Stimulated activated CD4-positive, alpha-beta T cell treated with anti-CD3 and anti-CD28 coated beads, Interleukin-4, amount 100 ng/mL, for 1 hour (primary cell): ENCODE measurements at places on chromosomes 5 and 9.
A peak's percentile ranks its signal among the peaks of the same experiment; 100 is the strongest.

DNA sequence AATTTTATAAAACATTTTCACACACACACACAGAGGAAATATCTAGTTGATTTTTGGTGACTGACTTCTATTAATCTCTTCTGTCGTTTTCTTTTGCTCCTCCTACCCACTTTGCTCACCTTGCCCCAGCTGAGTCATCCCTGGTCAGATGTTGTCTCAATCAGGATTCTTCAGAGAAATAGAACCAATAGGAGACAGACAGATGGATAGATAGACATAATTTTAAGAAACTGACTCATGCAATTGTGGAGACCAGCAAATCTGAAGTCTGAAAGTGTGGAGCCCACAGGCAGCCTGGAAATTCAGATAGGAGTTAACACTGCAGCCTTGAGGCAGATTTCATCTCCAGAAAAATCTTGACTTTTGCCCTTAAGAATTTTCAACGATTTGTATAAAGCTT is 37.0 kb upstream of the PIK3R1 start:
- no peak for DNase-seq

GRCh38 chr9:86337469-86338108 is 16.6 kb downstream of the TUT7 start:
- no peak for DNase-seq

- DNase-seq: peak; percentile 83
Observed at GRCh38 chr5:176573564-176574296, 24.6 kb downstream of the CDHR2 start.

DNA sequence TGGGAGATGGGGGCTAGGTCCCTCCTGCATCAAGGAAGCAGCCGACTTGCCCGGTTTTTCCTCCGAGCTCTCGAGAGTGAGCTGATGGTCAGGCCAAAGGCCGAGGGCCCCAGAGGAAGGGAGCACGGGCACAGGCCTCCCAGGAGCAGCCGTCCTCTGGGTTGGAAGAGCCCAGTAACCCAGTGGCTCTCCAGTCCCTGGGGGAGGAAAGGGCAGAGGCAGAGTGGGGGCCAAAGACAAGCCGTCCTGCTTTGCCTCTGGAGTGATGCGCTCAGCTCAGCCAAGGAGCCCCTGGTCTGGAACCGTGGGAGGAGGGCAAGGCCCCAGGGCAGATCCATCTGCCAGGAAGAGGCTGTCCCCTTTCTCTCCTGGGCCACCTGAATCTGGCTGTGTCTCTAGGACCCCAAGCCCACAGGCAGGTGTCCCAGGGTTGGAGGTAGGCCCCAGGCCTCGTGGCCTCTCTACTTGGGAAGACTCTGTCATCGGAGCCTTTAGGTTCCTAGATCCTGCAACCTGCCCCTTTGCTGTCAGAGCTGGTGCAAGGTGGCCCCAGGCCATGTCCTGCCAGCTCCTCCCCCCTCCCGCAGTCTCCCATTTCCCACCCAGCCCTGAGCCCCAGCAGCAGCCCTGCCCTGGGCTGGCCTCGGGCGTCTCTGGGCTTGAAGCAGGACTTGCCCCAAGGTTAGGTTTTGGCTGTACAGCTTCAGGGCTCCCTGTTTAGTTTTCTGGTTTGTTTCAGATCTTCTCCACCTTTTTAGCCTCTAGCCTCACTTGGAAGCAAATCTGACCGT is 224.1 kb downstream of the CACNA1B start:
- DNase-seq: no peak

DNA sequence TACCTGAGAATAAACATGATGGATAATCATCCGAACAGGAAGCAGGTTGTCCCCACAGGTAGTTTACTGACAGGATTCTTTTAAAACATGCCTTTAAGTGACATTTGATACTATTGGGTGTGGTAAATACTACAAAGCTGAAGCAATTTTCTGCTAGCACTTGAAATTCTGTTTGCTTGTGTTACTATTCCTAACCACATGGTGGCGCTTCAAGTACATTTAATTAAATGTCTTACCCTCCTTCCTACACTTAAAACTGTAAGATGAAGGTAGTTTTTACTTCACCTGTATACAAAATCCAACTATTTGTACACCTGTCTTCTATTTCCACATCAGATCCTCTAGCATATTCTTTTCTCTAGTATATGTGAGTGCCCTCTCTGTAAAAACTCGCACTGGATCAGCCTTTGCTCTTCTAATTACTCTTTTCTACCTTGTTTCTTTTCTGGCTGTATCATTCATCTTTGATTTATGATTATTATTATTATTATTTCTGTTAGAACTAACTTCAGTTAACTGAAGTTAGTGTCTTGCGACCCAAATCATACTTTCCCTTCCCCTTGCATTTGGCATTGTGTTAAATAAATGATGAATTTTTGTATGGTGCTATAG is 18.4 kb downstream of the SLC25A46 start:
- DNase-seq: no peak

DNA sequence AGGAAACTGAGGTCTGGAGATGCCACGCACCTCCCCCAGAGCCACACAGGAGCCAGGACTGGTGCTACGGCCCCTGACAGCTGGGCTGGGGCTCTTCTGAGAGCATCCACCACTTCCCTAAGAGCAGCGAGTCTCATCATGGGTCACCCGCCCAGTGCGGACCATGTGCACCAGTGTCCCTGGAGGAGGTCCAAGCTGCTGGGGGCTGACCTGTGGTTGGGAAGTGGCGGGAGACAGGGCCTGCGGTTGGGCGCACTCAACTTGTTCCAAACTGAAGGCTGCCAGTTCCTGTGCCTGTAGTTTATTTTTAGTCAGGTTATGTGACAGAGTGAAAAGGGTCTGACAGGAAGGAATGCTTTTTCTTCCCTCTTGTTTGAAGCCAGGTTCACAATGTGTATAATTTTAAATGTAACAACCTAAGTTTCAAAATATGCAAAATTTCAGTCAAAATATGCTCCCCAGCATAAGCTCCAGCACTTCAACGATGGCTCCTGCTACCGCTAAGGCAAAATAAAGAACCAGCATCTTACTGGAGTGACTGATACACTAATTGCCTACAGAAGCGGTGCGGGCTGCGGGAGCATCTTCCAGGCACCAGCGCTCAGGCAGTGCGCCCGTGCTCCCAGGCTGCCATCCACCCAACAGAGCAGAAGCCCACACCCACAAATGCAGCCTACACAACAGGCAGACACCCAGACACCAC is 14.8 kb downstream of the BARHL1 start:
- no peak for DNase-seq

DNA sequence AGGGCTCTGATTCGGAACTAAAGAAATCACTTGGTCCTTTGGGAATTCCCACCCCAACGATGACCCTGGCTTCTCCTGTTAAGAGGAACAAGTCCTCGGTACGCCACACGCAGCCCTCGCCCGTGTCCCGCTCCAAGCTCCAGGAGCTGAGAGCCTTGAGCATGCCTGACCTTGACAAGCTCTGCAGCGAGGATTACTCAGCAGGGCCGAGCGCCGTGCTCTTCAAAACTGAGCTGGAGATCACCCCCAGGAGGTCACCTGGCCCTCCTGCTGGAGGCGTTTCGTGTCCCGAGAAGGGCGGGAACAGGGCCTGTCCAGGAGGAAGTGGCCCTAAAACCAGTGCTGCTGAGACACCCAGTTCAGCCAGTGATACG is 83.4 kb downstream of the GOLPH3 start:
- DNase-seq: no peak

DNA sequence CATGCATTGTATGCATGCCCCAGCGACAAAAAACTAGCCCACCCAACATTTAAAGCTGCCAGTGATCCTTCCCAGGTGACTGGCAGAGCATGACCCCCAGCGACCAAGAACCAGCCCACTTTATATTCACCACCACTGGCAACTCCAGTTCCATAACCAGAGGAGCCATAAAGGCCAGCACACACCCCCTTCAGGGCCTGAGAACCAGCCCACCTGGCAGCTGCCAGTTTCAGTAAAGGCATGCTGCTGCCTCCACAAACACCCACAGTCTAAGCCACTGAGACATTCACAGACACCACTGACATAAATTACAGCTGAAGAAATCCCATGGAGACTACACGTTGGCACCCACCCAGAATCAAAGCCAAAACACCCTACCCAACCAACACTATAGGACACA is 46.9 kb upstream of the RGS7BP start:
- DNase-seq: no peak

DNA sequence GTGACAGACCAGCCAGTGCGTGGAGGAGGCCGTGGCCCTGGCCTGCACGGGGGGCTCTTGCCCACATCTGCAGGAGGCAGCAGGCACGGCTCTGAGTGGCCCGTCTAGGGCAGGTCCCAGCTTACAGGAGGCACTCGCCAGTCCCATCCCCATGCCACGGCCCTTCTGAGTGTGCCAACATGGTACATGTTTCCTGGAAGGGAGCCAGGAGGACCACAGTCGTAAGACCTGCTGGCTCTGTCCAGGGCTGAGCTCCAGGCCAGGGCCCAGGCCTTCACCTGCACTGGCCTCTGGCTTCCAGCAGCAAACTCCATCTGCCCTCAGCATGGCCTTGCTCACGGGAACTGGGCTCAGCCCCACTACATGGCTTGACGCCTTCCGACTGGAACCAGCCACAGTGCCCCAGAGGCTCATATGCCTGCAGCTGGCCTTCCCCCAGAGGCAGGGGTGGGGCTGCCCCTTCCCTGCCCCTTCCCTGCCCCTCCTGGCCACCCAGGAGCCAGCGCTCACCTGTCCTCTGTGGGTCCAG is 3.8 kb downstream of the NKD2 start:
- DNase-seq: no peak

- no peak for DNase-seq
Observed at GRCh38 chr5:73171495-73171894, 1.5 kb upstream of the TMEM174 start.

GRCh38 chr5:44887722-44888121 is 79.0 kb downstream of the MRPS30 start:
- DNase-seq: no peak

GRCh38 chr5:37789991-37790390 is 49.9 kb downstream of the GDNF start:
- no peak for DNase-seq

DNA sequence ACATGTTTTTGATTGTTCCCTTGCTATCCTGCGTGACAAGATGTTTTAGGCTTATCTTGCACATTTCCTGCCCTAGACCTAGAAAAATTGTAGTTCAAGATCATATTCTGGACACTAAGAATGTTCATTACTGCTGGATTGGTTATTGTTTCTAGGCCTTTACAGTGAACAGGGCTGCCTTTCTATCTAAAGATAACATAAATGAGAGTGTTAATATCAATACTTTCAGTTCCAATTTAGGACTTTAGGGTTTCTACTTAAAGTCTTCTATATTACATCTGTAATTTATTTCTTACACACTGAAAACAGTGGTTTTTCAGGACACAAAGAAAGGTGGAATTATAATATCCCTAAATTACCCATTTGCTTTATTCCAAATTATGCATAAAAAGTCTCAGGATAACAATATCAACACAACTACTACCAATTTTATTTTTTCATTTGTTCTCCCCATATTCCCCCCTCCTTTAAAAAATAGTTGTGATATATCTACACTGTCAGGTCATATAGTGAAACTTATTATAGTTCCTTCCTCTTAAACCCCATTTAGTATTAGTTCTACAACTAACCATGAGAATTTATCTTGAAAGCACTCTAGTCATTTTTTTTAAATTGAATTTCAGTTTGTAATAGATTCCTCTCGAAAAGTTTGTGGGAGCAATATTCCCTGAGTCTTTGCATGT is 293.9 kb upstream of the RIOK2 start:
- DNase-seq: no peak

DNA sequence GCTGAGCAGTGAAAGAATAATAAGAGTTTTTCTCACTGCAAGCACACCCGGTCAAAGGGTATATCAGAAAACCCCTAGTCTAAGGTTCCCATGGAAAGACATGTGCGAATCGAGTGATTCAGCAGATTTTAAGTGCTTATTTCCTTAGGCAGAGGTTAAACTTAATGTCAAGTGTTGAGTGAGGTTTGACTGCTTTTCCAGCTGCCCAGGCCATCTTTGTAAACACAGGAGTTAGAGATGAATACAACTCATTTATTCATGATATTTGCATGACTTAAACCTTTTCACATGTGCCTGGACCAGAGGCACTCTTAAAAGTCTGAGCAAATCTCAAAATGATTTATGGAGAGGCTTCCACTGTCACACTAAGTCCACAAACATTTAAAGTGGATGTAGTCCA is 137.8 kb upstream of the RGMB start:
- no peak for DNase-seq

GRCh38 chr5:76163111-76163628 is 80.0 kb downstream of the SV2C start:
- no peak for DNase-seq

DNA sequence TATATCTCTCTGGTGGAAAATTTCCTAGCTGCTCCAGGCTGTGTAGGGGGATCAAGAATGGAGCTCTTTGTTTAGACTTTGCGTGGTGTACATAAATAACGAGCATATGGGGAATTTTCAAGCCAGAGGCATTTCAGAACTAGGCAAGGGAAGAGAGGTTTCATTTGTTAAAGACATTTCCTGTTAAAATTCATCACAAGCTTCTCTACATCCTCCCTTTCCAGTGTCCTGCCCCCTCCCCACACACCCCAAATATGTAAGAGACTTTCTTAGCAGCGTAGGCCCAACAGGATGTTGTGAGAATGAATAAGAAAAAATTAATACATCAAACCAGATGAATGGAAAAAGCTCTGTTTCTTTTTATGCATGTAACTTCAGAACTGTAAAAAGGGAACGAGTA is 150.3 kb downstream of the GPBP1 start:
- DNase-seq: no peak

GRCh38 chr9:19799784-19800183 is 10.9 kb upstream of the SLC24A2 start:
- DNase-seq: no peak

DNA sequence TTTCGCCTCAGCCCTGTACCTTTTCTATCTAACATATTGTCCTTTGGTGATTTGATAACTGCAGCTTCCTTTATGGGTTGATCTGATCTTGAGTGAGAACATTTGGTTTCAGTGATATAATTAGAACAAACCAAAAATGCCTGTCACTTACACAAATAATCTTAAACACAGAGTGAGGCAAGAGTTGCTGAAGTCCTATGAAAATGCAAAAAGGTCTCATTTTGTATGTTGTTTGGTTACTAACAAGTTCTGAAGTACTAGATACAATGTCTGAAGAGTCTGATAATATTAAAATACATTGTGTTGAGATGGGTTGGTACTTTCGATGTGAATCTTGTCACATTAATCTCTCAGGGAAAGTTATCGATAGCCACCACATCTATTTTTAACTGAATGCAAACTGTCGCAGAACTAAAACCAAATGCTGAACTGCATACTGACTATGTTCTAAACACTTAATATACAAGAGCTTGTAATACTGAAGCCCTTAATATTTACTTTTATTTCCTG is 70.4 kb upstream of the TMED7 start:
- no peak for DNase-seq

DNA sequence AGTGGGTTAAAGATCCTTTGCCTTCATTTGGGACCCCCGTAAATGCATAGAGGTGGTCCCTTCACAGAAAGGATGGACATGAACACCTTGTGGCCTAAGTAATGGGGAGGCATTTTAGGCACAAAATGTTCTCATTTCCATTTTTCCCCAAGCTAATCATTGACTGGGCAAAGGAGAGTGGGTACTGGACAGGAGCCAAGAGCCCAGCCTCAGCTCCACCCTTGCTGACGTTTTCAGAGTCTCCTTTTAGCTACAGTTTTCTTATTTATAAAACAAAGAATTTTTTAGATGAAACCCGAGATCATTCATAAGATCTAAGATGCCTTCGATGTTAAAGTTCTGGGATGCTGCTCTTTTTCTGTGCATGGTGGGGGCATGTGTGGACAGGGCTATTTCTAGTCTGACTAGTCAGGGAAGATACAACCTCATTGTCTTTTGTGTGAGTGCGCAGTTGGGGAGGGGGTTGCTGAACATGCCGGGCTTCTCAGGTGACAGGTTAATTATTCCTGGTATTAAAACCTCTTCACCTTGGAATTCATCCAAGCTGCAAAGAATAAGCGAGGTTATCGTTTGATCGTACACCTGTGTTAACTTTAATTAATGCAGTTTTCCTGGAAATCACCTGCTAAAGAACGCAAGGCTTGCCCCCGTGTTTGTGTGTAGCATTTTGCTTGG is 48.4 kb downstream of the ADAMTS16 start:
- no peak for DNase-seq
